ENCODE measurements at places on chromosomes 2 and 18.

DNA sequence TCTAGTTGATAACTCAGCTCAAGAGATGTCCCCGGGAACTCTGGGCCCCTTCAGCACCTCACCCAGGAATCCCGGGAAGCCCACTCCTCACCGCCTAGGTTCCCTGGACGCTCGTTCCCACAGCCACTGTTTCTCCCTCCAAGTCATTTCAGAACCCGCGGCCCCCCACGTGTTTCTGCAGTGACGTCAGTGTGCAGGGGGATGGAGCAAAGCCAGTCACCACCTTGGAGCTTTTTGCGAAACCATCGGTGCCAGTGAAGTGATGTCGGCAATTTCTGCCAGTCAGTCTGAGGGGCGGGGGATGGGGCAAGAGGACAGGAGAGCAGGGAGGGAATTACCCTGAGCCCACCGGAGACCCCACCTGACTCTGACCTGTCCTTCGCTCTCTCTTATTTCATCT, 119.2 kb downstream of the SNTG2 start:
- no peaks in the 10 kb centered on the region for H3K4me1 ChIP-seq
- H3K36me3 ChIP-seq, result no peaks in the 10 kb centered on the region
- no peaks in the 10 kb centered on the region for H3K27me3 ChIP-seq
- H3K27ac ChIP-seq, result no peak overlapping the region
- DNase-seq, result no peak

DNA sequence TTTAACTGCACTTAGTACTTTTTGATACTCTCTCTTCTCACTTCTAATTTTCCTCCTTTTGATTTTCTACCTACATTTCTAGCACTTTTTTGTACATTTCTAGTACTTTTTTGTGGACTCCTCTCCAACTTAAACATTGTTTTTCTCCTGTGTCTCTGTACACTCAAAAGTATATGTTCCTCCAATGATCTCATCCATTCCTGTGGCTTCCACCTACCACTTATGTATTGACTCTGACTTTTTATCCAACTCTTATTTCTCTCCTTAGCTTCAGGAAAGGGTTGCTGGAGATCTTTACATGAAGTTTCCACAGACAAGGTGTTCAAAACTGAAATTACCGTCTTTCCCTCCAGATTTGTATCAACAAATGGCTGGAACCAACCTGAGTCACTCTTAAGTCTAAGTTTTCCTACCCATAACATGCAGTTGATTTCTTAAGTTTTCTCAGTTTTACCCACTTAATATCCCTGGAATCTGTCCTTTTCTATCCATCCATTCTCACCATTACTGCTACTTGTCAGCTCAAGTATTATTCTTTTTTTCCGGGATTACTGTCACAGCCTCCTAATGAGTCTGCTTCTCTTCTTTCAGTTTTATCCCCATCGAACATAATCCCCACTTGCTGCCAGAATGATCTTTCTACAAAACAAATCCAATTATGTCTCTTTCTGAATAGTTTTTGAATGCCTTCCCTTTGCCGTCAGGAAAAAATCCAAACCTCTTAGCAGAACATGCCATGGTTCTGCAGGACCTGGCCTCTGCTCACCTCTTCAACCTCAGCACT, 22.6 kb upstream of the PELI1 start:
- no peaks in the 10 kb centered on the region for H3K36me3 ChIP-seq
- DNase-seq, result no peak
- H3K4me3 ChIP-seq, result no peak overlapping the region
- peak overlapping the region; percentile 7 for H3K27ac ChIP-seq
- H3K4me1 ChIP-seq, result peaks cover 5% of the 10 kb centered on the region
- H3K27me3 ChIP-seq, result no peaks in the 10 kb centered on the region

DNA sequence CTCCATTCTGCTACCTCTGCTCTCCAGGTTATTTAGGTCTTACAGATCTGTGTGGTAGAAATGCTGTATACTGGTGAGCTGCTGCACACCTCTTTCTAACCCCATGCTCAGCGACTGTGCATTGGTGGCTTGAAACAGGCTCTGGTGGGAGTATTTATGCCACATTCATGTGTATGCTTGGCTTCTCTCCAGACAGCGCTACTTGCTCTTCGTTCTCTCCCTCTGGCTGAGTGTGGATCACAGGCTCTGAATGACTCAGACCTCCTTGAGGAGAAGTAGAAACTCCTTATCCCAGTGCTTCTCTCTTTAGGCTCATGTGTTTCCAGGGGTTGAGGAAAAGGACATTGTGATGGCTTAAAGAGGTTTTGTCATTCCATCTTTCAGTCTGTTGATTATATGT, 54.9 kb downstream of the FHOD3 start:
- H3K27ac ChIP-seq, result no peak overlapping the region
- H3K4me1 ChIP-seq, result no peaks in the 10 kb centered on the region
- H3K36me3 ChIP-seq, result no peaks in the 10 kb centered on the region
- H3K4me3 ChIP-seq, result no peak overlapping the region

DNA sequence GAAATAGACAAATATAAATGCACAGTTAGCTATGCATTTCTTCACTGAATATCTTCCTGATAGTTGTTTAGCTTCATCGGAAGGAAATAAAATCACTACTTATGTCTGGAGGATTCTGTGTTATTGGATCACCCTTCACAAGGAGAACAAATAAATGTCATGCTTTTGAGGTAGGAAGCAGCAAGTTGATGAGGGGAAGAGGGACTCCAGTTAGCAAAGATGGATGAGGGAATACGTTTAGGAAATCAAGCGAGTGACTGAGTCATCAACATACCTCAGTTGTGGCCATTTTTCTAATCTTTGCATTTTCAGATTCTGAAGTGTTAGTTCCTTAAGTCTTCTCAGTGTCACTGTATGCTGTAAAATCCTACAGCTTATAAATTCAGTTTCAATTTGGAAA, 456.2 kb downstream of the EPHA4 start:
- no peaks in the 10 kb centered on the region for H3K4me1 ChIP-seq
- H3K27me3 ChIP-seq, result no peaks in the 10 kb centered on the region
- no peaks in the 10 kb centered on the region for H3K36me3 ChIP-seq
- no peak overlapping the region for H3K27ac ChIP-seq
- H3K4me3 ChIP-seq, result no peak overlapping the region
- no peak for DNase-seq

DNA sequence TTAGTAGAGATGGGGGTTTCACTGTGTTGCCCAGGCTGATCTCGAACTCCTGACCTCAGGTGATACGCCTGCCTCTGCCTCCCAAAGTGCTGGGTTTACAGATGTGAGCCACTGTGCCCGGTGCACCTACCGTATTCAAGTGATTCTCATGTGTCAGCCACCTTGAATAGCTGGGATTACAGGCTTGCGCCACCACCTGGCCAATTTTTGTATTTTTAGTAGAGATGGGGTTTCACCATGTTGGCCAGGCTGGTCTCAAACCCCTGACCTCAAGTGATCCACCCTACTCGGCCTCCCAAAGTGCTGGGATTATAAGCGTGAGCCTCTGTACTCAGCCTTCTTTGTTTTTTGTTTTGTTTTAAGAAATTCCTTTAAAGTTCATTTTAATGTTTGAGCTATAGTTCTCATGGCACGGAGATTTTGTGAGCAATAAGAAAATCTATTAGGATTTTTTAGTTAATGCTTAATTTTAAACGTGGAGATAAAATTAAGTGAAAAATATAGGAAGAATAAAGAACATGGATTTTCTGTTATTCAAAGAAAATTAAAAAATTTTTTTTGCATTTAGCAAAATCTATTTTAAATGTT, 242.6 kb downstream of the PHLPP1 start:
- no peak overlapping the region for H3K4me3 ChIP-seq
- no peaks in the 10 kb centered on the region for H3K36me3 ChIP-seq
- H3K27me3 ChIP-seq, result no peaks in the 10 kb centered on the region

- no peak overlapping the region for H3K4me3 ChIP-seq
- no peaks in the 10 kb centered on the region for H3K27me3 ChIP-seq
Measured at GRCh38 chr2:63888490-63889402, 47.0 kb downstream of the UGP2 start.

DNA sequence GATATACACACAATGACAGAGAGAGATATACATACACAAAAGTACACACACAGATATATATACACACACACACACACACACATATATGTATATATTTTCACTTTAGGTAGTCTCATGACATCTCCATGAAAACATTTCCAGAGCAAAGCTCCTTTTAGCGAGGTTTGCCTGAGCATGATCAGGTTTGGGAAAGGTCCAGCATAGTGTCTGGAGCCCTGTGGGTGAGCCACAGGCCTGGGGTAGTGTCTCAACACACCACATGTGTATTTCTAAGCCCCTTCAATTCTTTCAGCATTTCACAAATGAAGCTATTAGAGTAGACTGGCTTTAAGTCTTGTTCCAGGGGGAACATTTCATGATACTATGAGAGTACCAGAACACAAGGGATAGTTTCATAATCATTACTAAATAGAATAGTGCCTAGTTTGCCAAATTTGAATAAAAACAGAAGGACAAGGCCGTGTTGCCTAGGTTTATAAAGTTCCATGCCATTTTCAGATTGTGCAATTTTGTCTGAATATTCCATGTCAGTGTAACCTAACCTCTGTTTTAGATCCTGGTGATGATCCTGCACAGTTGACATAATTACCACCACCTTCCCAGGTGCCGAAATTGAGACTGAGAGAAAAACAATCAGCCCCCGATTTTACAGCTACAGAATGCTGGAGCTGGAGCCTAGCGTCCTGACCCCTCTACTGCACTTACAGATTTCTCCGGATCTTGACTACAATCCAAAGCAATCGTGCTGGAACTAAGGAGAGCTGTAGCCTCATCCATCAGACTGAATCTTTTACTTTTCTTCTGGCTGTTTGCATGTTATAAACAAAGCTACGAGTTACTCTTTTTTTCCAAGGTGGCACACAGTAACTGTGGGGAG, 332.7 kb downstream of the CYRIA start:
- peak overlapping the region; percentile 11 for H3K27ac ChIP-seq
- no peak for DNase-seq
- no peaks in the 10 kb centered on the region for H3K27me3 ChIP-seq
- H3K4me1 ChIP-seq, result no peaks in the 10 kb centered on the region
- H3K36me3 ChIP-seq, result no peaks in the 10 kb centered on the region

DNA sequence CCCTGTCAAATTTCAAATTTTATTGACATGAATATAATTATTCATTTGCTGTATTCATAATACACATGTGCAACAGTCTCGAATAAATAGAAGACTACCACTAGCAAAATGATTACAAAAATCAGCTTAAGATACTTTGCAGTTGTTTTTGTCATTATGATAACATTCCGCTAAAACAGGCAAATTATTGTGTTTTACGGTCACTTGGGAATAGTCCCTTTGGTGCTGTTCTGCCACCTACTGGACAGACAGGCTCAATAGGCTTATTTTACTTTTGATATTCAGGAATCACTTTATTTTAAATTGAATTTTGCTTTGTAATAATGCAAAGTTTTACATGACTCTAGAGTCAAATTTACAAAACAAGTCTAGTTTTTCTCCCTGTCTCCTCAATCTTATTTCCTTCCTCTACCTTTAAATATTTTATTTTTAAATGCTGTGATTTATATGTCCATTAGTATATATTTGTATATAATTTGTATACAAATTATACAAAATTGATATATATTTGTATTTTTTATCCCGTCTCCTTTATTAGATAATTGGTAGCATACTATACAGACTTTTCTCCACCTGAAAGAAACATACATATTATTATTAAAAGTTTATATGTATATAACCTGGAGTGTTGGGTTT, 456.3 kb downstream of the DLGAP1 start:
- no peaks in the 10 kb centered on the region for H3K4me1 ChIP-seq
- H3K4me3 ChIP-seq, result no peak overlapping the region
- peak; percentile 41 for DNase-seq
- H3K27me3 ChIP-seq, result no peaks in the 10 kb centered on the region
- H3K27ac ChIP-seq, result no peak overlapping the region

DNA sequence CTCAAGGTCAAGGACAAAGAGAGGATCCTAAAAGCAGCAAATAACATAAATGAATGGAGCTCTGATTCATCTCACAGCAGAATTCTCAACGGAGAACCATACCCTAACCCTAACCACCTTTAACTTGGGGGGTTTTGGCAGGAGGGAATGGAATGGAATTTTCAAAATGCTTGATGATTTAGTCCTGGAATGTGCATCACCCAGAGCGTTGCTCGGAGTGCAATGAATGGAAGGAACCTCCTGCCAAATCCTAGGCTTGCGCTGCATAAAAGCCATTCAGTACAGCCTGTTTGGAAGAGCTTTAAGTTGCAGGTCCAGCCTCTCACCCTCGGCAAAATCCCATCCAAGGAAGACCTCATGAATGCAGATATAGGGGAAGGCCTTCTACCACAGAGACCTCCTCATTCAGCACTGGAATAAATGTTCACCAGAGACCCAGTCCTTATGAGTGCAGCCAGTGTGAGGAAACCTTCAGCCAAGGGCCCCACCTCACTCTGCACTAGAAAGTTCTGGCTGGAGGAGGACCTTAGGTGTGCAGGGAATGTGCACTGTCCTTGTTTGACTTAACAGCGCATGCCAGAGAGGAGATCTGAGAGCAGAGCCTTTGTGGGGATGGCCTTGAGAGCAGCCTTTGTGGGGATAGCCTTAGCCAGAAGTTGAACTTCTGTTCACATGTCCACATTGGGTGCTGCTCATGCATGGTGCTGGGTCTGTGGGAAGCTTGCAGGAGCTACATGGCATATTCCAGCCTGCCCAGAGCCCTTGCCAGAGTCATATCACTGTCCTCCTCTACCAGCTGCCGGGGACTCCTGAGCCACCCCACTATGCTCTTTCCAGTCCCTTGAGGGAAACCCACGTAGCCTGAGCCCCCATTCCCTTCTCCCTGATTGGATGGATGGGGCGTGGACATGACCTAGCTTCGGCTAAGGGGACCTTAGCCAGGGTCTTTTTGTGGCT, 30.5 kb downstream of the ASB1 start:
- H3K4me1 ChIP-seq, result no peaks in the 10 kb centered on the region
- H3K4me3 ChIP-seq, result no peak overlapping the region
- H3K36me3 ChIP-seq, result peaks cover 1% of the 10 kb centered on the region
- no peak for DNase-seq
- no peaks in the 10 kb centered on the region for H3K27me3 ChIP-seq

DNA sequence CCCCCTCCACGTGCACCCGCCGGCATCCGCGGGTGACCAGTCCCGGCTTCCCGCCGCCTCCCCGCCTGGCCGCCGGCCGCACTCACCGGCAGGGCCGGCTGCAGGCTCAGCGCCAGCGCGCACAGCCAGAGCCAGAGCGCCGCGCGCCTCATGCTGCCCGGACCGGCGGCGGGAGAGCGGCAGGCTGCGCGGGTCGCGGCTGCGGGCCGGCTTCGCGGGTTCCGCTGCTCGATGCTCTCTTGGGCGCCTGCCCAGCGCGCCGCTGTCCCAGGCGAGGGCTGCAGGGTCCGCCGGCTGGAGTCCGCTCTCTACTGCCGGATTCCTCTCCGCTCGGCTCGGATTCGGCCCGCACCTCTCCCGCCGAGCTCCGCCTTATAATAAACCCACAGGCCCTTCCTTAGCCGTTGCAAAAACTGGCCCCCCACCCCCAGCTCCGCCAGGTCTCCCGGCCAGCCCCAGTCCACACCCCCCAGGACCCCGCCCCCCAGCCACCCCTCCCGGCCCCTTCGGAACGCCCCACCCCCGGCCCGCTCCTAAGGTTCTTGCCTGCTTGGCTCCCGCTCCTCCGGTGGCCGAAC, at the start of gene SDC1:
SDC1 (minus strand) TSS at position 415 of the 578 bp plus-strand sequence; CDS start at position 152, 263 bp downstream.
- no peak for DNase-seq
- H3K4me1 ChIP-seq, result peaks cover 2% of the 10 kb centered on the region
- H3K36me3 ChIP-seq, result no peaks in the 10 kb centered on the region
- H3K27ac ChIP-seq, result no peak within 1 kb of the TSS
- H3K27me3 ChIP-seq, result peaks cover 48% of the 10 kb centered on the region

- no peaks in the 10 kb centered on the region for H3K4me1 ChIP-seq
- no peaks in the 10 kb centered on the region for H3K36me3 ChIP-seq
- no peak for DNase-seq
- no peak overlapping the region for H3K4me3 ChIP-seq
- no peak overlapping the region for H3K27ac ChIP-seq
Measured at GRCh38 chr2:133685636-133686215, 117.5 kb upstream of the NCKAP5 start.

GRCh38 chr2:197293252-197294007, 17.1 kb downstream of the ANKRD44 start:
- peaks cover 43% of the 10 kb centered on the region for H3K4me1 ChIP-seq
- peak overlapping the region; percentile 81 for H3K27ac ChIP-seq
- H3K36me3 ChIP-seq, result peaks cover under 1% of the 10 kb centered on the region
- H3K4me3 ChIP-seq, result peak overlapping the region; percentile 33
- H3K27me3 ChIP-seq, result no peaks in the 10 kb centered on the region
- DNase-seq, result no peak
